ENCODE measurements at places on chromosomes 5 and 9.
A peak's percentile ranks its signal among the peaks of the same experiment; 100 is the strongest.

GRCh38 chr9:121538221-121538620 lies 38.6 kb upstream of the GGTA1 start:
- DNase-seq = no peak

DNA sequence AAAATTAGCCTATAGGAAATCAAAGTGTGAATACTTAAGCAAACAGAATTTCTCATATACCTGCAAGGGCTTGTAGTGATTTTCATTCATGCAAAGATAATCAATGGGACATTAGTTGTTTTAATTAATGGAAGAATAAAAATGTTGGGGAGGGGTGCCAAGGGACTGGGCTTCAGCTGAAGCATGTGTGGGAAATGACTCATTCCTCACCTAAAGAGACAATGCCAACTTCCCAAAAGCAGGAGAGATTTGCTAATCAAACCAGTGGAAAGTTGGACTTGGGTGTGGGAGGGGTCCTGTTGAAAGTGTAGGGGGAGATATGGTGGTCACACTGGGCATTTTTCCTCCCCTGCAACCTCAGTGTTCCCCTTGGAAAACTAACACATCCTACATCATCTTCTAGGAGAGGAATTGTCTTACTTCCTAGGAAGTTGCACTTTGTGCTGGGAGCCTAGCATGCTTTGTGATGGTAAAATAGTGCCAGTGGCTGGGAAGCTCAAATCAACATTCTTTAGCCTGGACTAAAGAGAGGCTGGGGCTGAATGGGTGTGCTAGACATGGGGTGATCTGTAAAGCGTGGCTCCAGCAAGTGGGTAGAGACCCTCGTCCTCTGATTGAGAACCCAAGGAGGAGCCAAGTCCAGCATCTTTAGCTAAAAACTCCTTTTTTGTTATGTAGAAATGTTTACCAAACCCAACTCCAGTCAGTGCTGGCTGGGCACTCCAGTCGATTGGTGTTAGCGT lies 6.4 kb upstream of the LHX2 start:
- no peak for DNase-seq

- no peak for DNase-seq
These were observed 24.0 kb downstream of the CSF1R start for GRCh38 chr5:150062216-150062922.

GRCh38 chr5:140112685-140113179 lies 1.2 kb upstream of the PURA start:
- DNase-seq = no peak

- no peak for DNase-seq
These were observed 199.1 kb upstream of the IER5L start for GRCh38 chr9:129377181-129377580.

- no peak for DNase-seq
These were observed 142.0 kb downstream of the AOPEP start for GRCh38 chr9:94868464-94868863.

GRCh38 chr9:117278471-117279035 lies 136.3 kb downstream of the ASTN2 start:
- DNase-seq = no peak

GRCh38 chr5:178281331-178281730 lies 48.7 kb upstream of the PHYKPL start:
- no peak for DNase-seq

DNA sequence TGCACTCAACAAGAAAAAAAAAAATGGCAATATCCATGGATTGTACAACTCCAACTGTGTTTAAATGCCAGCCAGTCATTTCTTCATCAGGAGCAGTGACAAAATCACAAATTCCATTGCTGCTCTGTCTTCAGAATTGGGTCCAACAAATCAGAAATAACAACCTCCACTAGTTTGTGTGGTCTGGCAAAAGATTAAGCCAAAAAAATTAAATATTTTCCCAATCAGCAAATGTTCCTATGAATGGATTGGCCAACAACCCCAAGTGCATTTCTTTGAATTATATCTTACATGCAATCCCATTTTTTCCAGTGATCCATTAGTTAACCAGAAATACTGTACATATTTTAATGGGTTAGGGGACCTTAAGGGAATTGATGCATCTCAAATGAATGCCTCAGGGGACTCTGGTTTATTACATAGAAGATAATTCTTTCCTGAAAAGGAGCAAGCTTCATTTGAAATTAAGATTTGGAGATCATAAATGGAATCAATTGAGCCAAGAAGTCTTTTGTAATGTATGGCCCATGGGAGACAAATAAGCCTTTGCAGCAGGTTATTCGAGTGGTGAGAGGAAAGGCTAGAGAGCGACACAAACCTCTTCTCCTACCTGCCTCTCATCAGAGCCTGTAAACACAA lies 131.8 kb downstream of the TLE1 start:
- DNase-seq = no peak

- peak; percentile 9 for DNase-seq
These were observed 175.4 kb downstream of the RGS3 start for GRCh38 chr9:113638897-113639296.

GRCh38 chr5:167582283-167582682 lies 709.2 kb upstream of the WWC1 start:
- DNase-seq = no peak

DNA sequence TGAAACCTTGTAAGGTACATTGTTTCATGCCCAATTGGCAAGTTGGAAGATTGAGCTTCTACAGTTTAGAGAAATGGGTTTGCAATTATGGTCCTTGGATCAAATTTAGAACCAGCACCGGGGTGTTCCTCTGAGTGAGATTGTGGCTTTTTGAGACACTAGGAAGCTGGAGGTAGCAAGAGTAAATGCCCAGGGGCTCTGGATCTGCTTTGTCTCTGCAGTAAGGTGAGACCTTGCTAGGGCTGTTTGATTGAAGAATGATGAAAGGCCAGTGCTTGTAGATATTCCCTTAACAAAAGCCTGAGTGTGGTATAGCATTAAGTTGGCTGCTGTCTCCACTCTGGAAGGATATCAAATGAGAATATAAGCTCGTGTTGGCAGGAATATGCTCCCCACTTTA lies 36.0 kb downstream of the WWC1 start:
- DNase-seq = no peak

DNA sequence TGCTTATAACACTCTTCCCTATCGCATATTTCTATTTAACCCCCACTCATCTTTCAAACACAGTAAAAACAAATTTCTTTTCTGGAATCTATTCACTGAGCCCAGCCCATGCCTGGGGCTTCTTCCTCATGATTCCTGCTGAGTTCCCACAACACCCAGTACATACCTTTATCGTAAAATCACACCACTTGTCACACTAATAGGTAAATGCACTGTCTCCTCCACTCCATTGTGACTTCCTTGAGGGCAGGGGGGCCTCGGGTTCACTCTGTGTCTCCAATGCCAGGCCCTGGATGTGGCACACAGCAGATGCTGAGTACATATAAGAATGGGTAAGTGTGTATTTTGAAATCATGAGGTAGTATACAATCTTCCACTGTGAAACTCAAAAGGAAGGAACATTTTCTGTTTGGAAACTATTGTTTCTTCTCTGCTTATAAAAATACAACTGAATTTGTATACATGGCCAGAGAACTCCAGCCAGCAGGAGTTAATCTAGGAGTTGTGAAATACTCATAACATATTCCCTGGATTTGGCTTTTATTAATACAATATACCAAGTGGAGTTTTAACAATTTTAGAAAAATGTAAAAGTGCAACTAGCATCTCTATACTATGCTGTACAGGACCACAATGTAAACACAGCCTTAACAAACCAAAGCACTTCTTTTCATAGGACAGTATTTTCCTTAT lies 7.2 kb downstream of the PLK2 start:
- no peak for DNase-seq

DNA sequence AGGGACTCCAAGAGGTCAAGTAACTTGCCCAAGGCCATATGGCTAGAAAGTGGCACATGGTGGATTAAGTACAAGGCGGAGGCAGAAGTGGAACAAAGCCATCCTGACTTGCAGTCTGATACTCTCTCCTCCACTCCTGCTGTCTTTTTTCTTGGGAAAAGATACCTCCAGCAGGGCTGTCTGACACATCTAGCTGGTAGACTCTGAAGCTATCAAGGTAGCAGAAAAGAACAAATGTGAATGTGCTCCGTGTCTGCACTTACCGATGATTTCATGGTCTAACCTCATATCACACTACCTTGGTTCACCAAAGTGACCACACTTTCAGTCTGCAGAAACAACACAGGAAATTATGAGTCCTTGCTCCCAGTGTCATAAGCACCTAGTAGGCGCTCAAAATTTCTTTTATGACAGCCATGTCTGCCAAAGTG lies 284.8 kb downstream of the CRB2 start:
- DNase-seq = no peak

- DNase-seq = no peak
These were observed 71.2 kb downstream of the NIPSNAP3B start for GRCh38 chr9:104835161-104835560.

DNA sequence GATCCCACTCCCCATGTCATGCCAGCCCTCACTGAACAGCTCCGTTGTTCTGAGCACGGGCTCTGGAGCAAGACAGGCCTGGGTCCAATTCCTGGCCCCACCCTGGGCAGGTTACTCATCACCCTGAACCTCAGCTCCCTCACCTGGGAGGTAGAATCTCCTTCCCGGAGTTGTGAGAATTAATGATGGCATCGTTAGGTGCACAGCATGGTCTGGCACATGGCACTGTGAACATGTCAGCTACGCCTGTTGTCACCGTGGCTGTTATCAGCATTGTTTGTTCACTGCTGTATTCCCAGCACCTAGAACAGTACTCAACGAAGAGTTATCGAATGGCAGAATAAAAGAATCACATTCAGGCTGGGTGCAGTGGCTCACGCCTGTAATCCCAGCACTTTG lies 43.0 kb downstream of the LRSAM1 start:
- no peak for DNase-seq

DNA sequence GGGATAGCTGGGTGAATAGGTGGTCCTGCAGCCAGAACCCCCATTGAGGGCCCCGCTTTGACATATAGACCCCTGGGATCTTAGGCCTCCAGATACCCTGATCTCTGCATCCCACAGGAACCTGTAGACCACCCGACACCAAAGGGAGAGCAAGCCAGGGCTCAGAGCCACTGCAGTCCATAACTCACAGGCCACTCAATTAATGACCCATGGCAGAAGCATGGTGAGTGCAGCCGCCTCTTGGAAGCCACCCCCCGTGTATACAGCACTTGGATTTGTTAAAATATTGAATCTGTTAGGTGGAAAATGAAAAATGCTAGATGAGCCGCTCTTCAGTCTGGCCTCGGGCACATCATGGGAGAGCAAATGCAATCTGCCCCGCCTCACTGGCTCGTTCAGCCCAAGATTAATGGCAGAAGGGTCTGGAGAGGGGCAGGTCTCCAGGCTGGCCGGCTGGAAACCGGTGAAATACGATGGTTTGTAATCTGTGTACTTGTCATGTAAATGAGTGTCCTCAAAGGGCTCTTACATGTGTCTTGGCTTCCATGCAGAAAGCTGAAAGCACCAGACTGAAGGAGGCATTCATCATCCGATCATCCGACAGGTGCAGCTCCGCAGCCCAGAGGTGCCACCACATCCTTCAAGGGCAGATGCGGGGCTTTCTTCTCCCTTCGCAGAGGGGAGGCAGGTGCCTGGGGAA lies 111.3 kb downstream of the OLFM1 start:
- no peak for DNase-seq

GRCh38 chr9:16516891-16517290 lies 353.6 kb downstream of the BNC2 start:
- DNase-seq = no peak

DNA sequence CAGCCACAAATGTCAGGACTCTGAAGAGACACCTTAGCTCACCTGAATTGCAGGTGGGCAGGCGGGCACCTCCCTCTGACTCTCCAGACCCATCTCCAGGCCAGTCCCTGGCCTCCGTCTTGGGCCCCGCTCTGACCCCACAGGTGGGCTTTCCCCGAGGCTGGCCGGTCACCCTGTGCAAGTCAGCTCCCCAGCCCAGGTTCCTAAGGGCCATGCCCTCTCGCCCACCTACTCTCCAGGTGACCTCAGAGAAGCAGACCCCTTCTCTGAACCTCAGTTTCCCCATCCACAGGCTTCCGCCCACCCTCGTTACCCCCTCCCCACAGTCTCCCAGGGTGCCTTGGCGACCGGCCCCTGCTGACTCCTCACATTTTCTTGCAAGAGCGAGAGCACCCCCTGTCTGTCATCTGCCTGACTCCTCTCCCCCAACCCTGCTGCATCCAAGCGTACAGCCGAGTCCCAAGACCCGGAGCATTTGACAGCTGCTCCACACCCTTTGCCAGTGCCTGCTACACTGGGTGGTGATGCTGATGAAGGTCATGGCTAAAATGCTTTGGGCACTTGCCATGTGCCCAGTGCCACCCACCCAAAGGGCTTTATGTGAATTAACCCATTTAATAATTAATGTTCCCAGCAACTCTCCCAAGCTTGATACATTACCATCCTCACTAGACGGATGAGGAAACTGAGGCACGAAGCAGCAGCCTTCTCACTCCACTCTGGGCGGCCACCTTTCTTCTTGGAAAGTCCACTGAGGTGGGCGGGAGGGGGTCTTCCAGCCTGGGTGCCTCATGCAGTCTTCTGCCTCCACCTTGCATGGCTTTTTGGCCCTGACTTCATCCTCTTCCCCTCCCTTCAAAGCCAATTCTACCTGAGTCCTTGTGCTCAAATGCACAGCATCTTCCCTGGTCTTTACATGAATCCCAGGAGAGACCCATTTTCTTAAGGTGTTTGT lies 51.1 kb upstream of the ORM1 start:
- peak; percentile 70 for DNase-seq

GRCh38 chr9:17723656-17724055 lies 144.8 kb downstream of the SH3GL2 start:
- no peak for DNase-seq

DNA sequence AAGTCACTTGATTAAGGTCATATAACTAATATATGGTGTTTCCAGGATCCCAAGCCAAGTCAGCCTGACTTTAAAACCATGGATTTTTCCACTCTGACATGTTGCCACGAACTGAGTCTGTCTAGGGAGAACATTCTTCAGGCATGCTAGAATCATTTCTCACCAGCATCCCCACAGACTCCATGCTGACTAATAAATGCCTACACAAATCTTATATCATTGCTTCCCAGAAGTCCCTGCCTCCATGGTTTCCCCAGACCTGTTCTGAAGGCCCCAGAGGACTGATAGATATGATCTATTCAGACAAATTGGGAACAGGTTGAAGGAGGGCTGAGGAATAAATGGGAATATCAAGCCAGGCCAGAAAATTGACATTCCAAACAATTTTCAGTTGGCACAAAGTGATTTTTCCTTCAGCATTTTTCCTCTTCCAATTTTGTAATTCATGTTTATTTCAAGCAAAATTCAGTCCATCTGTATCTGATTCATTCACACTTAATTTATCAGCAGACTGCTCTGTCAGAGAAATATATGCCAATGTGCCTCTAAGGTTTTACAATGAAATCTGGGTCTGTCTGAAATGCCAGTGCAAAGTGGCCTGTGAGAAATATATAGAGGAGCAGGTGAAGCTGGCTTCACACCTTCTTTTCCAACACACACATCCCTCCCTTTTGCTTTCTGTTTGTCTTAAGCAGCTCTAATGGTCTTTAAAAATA lies 413.6 kb upstream of the TNC start:
- DNase-seq = no peak

- no peak for DNase-seq
These were observed 14.6 kb upstream of the HABP4 start for GRCh38 chr9:96435345-96435744.

DNA sequence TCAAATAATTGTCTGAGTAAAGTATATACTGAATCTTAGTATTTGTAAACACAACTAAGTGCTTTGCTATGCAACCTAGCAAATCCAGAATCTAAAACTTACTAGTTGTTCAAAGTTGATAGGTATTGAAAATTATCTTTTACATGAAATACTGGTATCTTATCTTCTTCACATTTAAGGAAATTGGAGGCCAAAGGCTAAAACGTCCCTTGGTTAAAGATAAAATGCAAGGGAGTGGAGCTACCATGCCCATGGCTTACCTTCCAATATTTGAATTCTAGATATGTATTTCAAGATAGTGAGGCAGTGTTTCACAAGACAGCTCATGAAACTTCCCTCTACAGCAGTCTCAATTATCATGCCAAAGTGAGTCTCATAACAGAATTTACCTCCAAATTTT lies 373.5 kb downstream of the KIAA0825 start:
- no peak for DNase-seq
